Stimulated activated CD4-positive, alpha-beta T cell treated with anti-CD3 and anti-CD28 coated beads, Interleukin-1b, Interleukin-23, amount 100 ng/mL, for 1 hour (primary cell): ENCODE measurements at places on chromosomes 7 and 10.

GRCh38 chr10:130466271-130466997, 330.2 kb downstream of the GLRX3 start:
- no peak for DNase-seq

DNA sequence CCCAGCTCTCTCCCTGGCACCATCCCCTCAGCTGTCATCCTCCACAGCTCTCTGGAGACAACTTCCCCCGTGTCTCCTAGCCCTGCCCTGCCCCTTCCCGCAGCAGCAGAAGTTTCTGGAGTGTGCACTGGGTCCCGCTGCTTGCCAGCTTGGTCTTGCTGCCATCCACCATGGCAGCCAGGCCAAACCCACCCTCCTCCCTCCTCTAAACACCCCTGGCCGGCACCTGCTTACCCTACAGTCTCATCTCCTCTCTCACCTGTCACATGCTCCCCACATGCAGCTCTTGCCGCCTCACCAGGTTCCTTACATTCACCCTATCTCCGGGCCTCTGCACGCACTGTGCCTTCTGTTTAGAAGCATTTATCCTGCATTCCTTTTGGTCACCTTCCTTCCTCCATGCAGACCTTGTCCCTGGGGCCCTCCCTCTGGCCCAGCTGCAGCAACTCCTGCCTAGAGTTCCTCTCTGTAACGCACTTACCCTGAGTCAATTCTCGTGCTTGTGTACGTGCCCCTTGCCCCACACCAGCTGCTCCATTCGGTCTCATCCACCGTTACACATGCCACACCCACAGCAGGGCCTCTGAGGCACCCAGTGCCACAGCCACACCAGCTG, 93.9 kb upstream of the RET start:
- no peak for DNase-seq

DNA sequence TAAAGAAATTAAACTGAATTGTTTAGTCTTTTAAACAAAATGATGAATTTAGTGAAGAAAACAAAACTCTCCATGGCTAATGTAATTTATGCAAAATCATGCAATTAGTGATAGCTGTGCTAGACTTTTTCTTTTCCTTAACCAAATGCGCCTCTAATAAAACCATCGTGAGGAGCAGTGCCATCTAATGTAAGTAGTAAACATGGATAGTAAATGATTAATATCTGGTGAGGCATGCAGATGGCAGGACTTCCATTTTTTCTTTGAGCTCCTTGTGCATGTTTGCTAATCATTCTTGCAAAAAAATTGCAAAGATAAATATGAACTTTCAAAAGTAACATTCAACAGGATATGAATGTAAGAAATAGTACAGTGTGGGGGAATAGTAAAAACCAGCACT, 2.3 kb downstream of the INSYN2A start:
- no peak for DNase-seq

GRCh38 chr7:531777-532176, 12.1 kb upstream of the PDGFA start:
- DNase-seq: no peak

- DNase-seq: no peak
These were observed 23.1 kb downstream of the PDE1C start for GRCh38 chr7:32047075-32047474.

GRCh38 chr10:77892761-77893160, 33.8 kb downstream of the DLG5 start:
- DNase-seq: no peak

GRCh38 chr7:685540-685939, 41.0 kb upstream of the DNAAF5 start:
- DNase-seq: no peak

DNA sequence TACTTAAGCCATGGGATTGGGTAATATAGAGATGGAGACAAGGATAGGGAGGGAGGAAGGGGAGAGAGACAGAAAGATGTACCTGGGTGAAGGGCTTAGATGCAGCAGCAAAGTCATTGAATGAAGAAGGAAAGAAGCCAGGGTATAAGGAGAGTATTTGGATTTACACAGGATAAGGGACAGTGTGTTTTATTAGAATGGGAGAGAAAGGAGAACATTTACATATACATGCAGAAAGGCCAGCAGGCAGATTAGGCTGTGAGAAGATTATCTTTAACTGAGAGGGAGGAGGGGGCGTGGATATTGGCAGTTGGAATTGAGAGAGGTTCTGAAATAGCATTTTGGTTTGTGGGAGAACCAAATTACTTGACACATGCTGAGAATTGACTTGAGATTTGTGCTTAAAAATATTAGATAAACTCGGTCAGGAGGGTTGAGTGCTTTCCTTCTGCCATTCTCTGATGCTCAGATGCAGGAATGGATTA, 161.5 kb upstream of the ZNF804B start:
- DNase-seq: no peak

- no peak for DNase-seq
These were observed 23.4 kb upstream of the ZC3HAV1 start for GRCh38 chr7:139132887-139133286.

DNA sequence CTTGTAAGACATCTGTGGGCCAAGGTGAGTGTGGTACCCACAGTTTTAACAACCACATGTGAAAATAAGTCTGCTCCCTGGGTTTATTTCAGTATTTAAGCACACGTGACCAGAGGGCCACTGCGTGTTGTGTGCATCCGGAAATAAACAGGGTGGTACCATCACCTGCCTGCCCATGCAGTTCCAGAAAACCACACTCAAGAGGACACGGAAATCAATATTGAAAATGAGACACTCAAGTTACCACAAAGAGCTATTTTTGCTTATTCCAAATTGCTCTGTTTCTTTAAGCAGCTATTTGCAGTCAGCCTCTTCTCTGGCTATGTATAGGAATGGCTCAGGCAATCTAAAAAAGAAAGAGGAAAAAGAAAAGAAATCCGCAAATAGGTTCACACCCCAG, 71.8 kb upstream of the LOXL4 start:
- no peak for DNase-seq

DNA sequence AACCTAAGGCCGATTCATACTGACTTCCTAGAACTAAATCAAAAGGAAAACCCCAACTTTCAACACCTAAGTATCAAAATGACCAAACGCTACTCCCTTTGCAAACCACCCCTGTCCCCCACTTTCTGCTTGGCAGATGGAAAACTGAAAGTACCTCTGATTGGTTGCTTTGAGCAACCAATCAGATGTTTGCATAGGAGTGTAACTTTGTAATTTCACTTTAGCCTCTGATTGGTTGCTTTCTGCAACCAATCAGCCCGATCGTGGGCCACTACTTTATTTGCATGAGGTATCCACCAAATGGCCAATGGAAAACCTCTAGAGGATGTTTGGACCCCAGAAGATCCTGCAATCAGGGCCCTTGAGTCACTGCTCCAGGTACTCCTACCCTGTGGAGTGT, 12.3 kb upstream of the SNX10 start:
- DNase-seq: no peak

DNA sequence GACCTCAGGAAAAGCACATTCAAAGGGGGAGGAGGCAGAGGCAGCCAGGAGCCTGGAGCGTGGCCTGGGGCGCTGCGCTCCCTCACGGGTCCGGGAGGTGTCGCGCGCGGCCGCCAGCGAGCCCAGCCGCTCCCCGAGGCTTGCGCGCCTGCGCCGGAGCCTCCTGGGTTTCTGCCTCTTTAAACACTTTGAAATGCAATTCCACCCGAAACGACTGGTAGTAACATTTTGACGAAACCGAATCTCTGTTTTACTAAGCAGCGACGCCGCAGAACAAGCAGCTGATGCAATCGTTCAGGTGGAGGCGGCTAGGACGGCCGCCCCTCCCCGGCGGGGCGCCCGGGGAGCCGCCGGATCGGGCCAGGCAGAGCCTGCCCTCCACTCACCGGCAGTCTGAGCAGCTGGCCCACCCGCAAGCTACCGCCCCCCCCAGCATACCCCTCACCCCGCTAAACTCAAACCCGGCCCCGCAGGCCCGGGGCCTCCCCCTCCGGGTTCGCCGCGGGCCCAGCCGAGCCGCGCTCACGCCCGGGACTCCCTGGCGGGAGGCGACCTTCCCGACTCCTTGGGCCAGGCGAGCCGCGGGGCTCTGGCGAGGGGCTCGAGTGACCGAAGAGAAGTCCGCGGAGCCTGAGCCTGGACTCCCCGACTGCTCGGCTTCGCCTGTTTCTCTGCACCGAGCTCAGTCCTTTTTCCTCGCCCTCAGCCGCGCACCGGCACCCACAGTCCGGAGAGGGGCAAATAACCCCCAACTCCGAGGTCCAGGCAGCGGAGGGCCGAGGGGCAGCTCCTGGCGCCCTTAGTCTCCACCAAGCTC, 3.2 kb downstream of the MKX start:
- peak; percentile 72 for DNase-seq

GRCh38 chr7:34928052-34928451, 109.2 kb downstream of the DPY19L1 start:
- DNase-seq: no peak

DNA sequence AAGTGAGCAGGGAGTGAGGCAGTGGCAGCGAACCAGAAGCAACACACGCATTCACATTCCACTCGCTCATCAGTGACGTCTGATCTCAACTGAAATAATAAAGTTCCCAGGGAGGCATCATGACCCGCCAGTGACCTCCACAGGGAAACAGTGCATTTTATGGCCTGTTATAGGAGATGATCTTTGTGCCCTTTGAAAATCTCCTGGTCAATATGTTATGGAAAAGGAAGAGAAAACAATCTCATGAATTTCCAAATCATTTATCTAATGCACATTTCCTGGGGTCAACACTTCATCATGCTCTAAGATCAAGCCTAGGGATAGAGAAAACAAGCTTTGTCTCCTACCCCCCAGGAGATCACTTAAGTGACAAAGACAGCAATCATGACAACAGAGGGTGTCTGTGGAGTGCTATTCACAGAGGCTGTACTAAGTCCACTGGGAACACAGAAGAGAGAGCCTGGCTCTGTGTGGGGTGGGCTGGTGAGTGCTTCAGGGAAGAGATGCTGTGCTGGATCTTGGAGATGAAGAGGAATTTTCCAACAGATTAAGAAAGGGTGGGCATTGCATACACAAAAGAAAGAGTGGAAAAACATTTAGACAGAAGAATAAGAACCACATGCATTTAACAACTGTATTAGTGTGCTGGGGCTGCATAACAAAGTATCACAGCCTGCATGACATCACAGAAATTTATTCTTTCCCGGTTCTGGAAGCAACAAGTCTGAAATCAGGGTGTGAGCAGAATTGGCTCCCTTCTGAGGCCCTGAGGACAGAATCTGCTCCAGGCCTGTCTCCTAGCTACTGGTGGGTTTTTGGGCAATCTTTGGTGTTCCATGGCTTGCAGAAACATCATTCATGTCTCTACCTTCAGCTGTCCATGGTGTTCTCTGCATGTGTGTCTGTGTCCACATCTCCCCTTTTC, 613.9 kb upstream of the IGFBP3 start:
- DNase-seq: no peak

DNA sequence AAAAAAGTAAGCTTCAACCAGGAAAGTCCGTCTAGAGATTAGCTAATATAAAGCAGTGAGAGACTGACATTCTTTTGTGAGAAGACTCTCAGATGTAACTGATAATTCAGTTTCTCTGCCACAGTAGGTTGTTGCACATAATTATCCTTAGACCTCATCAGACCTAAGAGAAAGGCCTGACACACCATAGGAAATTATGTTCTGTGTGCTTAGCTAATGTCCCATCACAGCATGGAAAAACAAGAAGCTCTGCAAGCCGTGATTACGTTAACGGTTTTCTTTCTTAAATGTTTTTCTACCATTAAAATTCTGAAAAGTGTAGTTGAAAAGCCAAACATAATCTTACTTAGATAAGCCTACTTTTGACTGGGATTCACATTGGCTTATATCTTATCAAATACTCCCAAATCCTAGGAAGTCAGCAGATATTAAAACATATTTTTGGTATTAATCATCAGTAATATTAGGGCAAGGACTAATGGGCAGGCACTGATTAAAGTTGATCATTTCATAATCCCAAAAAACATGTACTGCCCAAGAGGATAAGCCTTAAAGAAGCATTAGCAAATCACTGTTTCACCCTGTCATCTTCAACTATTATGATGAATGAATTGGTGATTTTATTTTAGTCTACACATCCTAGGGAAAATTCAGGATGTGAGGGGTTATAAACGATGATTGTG, 5.2 kb downstream of the CSTF2T start:
- no peak for DNase-seq

- no peak for DNase-seq
These were observed 95.8 kb downstream of the ARHGAP22 start for GRCh38 chr10:48508791-48509772.

DNA sequence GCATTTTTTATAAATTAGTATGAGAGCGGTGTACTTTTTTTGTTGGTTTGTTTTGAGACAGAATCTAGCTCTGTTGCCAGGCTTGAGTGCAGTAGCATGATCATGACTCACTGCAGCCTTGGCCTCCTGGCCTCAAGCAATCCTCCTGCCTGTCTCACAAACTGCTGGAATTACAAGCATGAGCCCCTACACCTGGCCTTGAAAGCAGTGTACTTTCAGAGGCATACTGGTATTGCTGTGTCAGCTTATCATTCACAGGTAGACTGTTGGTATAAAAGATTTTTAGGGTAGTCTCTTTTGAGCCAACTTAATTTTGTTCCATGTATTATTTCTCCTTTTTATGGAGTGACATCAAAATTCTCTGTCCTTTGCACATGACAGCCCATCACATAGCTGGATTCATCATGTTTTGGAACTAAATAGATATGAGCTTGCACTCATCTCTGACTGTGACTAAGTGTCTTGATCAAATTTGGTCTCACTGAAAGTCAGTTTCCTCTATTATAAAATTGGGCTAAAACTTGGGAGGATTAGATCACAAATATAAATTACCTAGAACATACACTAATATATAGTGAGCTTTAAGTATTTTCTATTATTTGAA, 12.4 kb downstream of the GNAT3 start:
- DNase-seq: no peak

DNA sequence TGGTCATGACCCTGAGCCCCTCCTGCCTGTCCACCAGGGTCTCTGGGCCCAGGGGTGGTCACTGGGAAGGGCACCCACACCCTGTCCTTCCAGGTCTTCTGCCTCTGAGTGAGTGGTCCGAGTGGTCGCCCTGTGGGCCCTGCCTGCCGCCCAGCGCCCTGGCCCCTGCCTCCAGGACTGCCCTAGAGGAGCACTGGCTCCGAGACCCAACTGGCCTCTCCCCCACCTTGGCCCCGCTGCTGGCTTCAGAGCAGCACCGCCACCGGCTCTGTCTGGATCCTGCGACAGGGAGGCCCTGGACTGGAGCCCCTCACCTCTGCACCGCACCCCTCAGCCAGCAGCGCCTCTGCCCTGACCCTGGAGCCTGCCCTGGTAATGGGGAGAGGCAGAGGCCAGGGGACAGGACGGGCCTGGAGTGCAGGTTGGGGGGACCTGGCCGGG, 13.9 kb upstream of the ZNF862 start:
- DNase-seq: no peak

DNA sequence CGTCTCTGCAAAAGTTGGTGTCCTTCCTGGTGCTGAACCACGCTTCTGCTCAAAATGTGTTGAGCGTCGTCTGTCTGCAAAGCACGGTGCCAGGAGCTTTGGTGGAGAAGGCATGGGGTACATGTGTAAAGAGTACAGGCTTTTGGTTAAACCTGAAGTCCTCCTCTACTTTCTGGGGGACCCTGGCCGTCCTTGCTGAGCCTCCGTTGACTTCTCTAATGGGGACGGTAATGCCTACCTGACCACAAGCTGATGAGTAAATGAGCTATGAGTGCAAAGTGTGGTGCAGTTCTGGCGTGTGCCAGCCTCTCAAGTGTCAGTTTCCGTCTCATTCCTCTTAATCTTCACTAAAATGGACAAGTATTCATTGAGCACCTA, 527 bp upstream of the HERPUD2 start:
- no peak for DNase-seq
